Activated CD4-positive, alpha-beta T cell treated with anti-CD3 and anti-CD28 coated beads, Interleukin-2, amount 50 U/mL, for 1 hour (primary cell): ENCODE measurements at places on chromosomes 1 and 21.

GRCh38 chr21:33578214-33578613 lies 10.3 kb downstream of the DONSON start:
- DNase-seq: no peak

GRCh38 chr1:75673399-75673798 lies 51.1 kb upstream of the ACADM start:
- no peak for DNase-seq

GRCh38 chr21:46191257-46191685 lies 7.0 kb upstream of the SPATC1L start:
- no peak for DNase-seq

DNA sequence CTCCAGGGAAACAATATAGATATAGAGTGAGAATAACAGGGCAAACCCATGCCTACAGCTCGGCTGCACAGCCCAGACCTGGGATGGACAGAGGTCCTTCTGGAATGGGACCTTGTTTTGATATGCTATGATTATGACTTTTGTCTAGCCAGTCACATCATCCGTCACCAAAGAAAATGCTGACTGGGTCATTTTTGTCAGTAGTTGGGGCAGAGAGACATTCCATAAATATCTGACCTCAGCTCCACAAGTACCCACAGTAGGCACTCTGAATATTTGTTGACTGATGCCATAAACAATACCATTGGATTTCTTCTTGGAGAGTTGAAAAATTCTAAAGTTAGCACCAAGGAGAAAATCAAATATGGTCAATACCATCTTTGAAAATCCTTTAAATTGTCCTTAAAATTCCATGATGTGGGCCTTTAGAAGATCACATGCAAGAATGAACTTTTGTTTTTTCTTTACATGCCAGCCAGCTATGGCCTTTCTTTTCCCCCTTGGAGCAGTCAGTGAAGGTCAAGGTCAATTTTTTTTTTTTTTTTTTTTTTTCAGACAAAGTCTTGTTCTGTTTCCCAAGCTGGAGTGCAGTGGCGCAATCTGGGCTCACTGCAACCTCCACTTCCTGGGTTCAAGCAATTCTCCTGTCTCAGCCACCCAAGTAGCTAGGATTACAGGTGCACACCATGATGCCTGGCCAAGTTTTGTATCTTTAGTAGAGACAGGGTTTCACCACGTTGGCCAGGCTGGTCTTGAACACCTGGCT lies 7.3 kb downstream of the TMCO4 start:
- DNase-seq: no peak

- DNase-seq: peak; percentile 70
These were observed 13.6 kb upstream of the FAM110D start for GRCh38 chr1:26145041-26145959.

DNA sequence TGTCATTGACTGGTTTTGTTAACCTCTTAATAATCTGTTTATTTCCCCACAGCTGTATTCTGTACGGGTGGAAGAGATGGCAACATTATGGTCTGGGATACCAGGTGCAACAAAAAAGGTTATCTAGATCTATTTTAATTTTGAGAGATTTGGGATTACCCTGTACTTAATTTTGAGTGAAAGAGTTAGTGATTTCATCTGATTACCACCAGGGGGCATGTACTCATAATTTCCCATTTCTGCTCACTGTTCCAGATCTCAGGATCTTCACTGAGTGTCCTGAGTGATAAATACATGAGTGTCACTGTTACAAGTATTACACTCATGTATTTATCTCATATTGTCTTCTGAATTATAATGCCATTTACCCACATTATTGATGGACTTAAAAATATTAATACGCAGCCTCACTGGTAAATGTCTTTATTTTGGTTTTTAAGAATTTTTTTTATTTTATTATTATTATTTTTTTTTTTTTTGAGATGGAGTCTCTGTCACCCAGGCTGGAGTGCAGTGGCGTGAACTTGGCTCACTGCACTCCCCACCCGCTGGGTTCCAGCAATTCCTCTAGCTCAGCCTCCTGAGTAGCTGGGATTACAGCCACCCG lies 27.4 kb downstream of the DTL start:
- no peak for DNase-seq

DNA sequence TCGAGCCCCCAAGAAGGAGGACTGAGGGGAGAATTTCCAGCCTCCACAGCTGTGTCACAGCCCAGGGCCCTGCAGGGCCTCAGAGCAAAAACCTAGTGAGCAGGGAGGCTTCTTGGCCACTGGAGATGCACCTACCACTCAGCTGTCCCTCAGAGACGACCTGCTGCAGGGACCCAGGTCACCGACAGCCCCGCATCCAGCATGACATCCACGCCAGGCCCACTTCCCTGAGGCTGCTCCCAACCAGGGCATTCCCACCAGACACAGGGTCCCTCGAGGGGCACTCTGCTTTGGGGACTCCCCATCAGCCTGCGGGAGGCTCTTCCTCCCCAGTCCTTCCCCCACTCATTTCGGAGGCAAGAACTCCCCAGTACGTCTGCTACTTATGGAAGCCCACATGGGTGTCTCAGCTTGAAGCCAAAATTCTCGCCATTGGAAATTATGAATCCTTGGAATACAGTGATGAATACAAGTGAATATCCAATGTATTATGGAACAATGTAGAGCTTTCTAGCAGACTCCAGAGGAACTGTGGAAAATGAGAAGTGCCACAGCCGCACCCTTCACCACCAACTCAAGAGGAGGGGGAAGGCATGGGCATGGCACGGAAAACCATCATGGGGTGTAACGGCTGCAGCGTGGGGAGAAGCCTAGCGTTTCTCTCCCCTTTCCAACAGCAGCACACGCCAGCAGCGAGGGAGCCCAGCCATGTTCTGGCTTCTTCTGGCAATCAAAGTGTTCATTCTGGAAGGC lies 6.9 kb downstream of the TFF3 start:
- DNase-seq: no peak

GRCh38 chr21:38979271-38980121 lies 173.8 kb downstream of the ETS2 start:
- no peak for DNase-seq

GRCh38 chr1:101451888-101452287 lies 215.1 kb downstream of the S1PR1 start:
- DNase-seq: no peak

GRCh38 chr1:217275655-217276398 lies 355.1 kb downstream of the GPATCH2 start:
- DNase-seq: no peak

DNA sequence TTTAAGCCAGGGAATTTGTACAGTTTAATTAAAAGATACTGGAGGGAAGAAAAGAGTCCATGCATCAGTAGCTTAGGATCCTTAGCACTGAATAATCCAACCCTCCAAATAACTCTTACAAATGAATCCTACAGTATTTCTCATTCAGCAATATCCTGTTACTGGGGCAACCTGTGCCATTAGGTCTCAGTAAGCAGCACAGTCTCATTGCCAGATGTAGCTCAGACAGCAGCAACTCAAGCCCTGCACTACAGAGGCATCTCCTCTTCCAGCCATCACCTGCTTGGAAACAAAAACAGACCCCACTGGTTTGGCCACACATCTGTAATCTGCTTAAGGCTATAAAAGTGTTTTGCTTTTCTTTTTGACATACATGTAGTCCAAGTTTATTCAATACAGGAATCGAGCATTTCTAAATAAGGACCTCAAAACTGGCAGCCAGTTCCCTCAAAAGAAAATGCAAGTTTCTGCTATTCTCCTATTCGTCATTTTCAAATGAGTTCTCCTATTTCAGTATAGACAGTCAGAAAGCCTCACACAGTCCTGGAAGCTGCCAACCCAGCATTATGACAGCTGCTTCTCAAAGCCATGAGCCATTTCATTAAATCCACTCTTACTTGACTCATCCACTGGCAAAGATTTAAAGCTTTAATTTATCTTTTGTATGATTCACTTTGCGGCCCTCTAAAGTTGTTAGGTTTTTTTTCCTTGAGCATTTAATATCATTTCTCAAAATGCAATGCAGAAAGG lies 129.0 kb downstream of the APP start:
- DNase-seq: no peak

DNA sequence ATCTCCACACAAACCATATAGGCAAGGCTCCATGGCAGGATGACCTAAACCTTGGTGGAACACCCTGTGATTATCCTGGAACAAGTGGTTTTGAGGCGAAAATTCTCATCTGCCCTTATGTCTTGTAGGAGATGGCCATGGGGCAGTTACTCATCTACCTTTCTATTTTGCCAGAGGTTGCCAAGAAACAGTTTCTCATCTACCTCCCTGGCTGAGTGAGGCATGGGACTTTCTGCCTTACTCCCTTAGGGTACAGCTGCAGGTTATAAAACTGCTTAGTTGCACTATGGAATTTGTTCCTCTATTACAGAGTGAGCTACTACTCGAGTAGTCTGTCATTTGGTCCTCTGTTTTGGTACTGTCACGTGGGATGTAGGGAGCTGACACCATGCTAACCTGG lies 31.3 kb upstream of the GUCA2A start:
- DNase-seq: no peak

GRCh38 chr1:154170547-154171222 lies 15.8 kb upstream of the NUP210L start:
- DNase-seq: no peak

DNA sequence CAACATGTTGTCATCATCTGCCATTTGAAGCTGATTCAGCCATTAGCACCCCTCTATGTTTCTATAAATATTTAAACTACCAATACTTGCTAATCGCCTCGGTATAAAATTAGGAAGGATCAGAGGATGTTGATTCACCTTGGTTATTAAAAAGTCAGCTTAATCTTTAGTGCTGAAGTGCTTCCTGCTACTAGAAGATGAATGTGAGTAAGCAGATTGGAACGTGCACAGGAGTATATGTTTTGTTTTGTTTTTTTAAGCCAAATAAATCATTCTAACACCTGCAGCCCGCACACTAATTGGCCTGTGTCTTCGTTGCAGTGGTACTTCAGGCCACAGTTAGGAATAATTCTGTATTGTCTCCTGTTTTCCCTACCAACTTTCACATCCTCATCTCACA lies 485.7 kb downstream of the AJAP1 start:
- DNase-seq: no peak

DNA sequence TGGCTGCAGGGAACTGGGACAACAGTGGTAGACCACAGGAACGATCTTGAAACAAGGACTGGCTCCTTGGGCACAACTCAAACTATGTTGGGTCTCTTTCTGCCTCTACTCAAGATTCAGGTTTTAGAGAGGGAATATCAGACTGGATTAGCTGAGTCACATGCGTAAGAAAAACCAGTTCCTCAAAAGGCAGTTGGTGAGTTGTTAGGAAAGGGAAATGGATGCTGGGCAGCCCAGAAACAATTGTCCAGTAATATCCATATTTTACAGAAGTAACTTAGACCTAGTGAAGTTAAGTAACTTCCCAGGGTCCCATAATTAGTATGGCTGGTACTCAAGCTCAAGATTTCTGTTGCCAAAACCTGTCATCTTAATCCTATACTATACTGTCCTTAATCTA lies 27.0 kb upstream of the TMEM39B start:
- no peak for DNase-seq

GRCh38 chr1:199746666-199747384 lies 280.7 kb upstream of the NR5A2 start:
- DNase-seq: no peak

DNA sequence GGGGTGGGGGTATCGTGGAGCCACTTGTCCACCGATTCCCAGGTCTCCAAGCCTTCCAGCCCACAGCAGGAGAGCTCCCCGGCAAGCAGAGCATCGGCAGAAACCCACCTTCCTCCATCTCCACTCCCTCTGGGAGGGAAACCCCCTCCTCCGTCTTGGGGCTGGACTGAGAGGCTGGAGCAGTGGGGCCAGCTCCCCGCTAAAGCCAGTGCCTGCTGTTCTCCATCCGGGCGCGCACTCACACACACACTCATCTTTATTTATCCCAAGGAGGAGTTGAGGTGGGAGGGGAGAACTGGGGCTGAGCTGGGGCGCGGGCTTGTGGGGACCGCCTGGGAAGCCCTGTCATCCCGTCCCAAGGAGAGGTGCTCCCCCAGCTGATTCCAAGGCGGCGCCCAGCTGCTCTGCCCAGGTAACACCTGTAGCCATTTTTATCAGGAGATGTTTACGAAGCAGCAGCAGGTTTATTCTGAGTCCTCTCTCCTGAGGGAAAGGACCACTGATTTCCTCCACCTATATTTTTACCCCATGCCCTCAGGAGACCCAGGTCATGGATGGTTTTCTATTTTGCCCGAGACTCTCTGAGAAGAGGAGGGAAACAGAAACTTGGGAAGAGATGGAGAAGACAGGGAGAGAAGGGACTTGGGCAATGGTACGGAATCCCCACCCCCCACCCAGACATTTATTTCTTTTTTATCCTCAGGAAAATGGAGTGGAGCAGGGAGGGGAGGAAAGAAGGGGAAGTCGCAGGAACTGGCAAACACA lies 2.1 kb downstream of the KCNN3 start:
- no peak for DNase-seq

DNA sequence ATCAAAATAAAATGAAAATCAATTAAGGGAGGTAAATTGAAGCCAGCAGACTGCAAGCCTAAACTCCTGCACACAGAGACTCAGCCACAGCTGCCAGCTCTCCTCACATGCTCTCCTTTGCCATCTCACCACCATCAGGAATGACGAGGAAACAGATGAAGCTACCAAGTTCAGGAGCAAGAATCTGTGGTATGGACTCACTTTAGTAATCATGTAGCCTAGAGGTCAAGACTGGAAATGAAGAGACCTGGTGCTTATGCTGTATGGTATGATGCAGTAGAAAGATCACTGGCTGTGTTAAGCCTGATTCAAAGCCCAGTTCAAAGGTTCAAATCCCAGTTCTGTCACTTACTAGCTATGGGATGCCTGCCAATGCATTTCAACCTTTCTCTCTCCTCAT lies 78.9 kb upstream of the CAMK1G start:
- no peak for DNase-seq

DNA sequence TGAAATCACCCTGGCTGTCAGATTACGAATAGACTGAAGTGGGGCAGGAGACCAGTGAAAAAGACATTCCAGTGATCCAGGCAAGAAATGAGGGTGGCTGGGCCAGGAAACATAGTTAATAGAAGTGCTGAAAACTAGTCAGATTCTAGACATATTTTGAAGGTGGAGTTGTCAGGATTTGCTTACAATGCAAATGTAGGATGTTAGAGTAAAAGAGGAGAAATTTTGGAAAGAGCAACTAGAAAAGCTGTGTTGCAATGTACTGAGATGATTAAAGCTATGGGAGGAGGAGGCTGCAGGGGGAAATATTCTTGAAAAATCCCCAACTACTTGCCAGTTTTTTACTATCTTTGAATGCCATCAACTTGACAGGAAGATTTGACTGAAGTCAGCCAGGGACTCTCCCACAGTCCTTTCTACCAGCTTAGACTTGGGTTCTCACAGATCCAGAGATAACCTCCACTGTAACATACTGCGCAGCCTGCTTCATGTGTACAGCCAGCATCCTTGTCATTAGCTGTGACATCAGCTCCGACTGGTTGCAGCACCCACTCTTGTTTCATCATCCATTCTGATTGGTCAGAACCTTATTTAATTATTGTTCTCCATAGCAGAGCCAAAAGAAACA lies 109.7 kb downstream of the TSEN15 start:
- DNase-seq: no peak
